ENCODE measurements at places on chromosomes 13 and 19.

GRCh38 chr19:41434450-41434849, 5.3 kb downstream of the DMAC2 start:
- no peak for DNase-seq

DNA sequence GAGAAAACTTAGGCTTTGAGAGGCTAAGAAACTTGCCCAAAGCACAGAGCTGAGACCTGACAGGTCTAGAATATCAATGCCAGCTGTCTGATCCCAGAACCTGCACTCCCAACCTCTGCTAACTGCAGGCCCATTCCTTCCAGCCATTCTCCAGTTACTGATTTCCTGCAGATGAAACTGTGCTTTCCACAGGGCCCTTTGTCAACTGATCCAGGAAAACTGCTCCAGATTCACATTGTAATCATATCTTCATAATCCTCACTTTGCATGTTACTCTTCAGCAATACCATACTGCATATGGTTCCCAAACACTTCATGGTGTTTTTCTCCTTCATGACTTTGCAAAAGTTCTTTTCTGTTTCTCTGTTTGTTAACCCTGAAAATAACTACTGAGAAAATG, 100.6 kb downstream of the RAP2A start:
- no peak for DNase-seq

- no peak for DNase-seq
Measured at GRCh38 chr13:50649211-50649610, 194.3 kb downstream of the DLEU7 start.

- peak; percentile 9 for DNase-seq
Measured at GRCh38 chr13:51453959-51454703, 1.3 kb upstream of the INTS6 start.

GRCh38 chr13:24243302-24243701, 66.1 kb upstream of the C1QTNF9 start:
- no peak for DNase-seq

- DNase-seq: no peak
Measured at GRCh38 chr13:37127691-37128241, 22.3 kb upstream of the CSNK1A1L start.
